Activated T-cell treated with anti-CD3 and anti-CD28 coated beads for 1 hour (primary cell): ENCODE measurements at places on chromosomes 1 and 21.

- no peak for DNase-seq
These were observed 1111.7 kb upstream of the B3GALT2 start for GRCh38 chr1:194298007-194298598.

DNA sequence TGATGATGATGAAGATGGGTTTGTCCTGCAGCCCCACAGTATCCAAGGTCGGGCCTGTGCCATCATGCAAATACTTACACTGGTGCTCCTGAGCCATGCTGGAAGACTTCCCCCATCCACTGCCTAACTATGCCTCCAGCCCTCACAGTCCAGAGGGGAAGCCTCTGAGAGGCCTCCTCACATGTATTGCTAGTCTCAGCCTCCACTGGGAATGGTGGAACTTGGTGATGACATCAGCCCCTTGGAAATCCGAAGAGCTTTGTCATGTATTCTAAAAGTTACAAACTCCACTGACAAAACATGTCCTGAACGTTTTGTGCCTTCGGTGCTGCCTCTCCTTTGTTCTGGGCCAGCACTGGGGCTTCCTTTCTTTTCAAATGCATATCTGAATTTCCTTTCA is 61.1 kb upstream of the DMRTB1 start:
- no peak for DNase-seq

DNA sequence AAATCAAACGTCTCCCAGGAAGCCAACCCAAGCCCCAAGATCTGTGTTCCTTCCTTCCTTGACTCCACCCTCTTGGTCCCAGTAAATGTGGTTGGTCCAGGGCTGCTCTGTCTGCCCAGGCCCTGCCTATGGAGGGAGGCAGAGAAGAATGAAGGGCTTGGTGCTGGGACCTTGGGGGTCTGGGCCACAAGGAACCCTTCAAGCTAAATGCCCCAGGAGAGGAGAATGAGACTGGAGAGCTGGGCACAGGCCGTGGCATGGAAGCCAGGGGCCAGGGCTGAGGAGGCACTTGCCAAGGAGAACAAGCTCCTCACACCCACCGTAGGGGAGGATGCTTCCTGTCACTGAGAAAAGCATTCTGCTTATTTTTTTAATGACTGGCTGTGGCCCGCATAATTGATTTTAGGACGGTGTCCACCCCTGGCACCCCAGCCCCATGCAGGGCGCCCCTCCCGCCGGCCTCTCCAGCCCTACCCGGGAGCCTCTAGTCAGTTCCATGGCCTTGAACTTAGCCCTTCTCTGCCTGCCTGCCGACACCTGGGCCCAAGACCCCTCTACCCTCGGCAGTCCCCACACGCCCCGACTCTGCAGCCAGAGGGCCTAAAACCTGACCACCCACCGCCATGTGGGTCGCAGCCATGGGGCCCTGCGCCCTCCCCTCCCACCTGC is 889 bp downstream of the CLEC20A start:
- DNase-seq = no peak

DNA sequence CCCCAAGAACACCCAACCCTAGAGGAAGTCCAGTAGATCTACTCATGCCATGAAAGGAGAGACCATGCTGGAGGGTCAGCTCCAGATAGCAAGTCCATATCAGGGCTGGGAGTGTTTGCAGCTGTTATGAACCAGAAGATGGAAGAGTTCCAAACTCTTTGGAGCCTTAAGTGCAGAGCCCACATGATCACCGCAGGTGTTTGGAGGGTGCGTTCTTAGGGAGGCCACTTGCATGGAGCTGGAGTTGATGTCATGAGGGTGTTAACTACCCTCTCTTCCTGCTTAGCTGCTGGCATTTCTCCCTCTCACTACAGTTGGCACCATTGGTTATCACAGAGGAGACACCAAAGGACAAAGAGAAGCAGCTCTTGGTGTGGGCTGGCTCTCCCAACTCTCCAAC is 616.9 kb downstream of the AJAP1 start:
- DNase-seq = no peak

GRCh38 chr1:182408435-182409075 is 8.1 kb upstream of the TEDDM1 start:
- no peak for DNase-seq

GRCh38 chr1:151714820-151715725 is 1.5 kb downstream of the CELF3 start:
- DNase-seq = no peak

DNA sequence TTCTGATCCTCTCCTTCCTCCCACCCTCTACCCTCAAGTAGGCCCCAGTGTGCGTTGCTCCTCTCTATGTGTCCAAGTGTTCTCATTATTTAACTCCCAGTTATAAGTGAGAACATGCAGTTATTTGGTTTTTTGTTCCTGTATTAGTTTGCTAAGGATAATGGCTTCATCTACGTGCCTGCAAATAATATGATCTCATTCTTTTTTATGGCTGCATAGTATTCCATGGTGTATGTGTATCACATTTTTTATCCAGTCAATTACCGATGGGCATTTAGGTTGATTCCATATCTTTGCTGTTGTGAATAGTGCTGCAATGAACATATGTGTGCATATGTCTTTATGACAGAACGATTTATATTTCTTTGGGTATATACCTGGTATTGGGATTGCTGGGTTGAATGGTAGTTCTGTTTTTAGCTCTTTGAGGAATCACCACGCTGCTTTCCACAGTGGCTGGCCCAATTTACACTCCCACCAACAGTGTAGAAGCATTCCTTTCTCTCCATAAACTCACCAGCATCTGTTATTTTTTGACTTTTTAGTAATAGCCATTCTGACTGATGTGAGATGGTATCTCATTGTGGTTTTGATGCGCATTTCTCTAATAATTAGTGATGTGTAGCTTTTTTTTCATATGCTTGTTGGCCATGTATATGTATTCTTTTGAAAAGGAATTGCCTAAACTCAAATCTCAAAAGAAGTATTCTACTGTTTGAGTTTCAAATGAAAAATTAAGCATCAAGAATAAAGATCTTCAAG is 116.9 kb downstream of the ETS2 start:
- no peak for DNase-seq

DNA sequence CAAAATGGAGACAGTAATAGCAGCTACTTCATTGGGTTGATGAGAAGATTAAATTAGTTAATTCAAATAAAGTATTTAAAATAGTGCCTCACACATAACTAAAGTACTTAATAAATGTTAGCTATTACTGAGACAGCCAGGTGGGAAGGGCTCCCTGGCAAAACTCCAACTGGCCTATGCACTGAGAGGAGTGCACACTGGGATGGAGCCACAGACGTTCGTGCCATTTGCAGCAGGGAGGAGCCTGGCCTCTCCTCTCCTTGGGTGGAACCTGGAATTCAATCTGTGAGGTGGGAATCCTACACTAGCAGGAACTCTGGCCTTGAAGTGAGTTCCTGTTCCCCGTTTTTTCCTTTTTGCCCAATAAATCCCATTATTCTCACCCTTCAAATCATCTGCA is 28.1 kb downstream of the SLC5A9 start:
- DNase-seq = no peak

DNA sequence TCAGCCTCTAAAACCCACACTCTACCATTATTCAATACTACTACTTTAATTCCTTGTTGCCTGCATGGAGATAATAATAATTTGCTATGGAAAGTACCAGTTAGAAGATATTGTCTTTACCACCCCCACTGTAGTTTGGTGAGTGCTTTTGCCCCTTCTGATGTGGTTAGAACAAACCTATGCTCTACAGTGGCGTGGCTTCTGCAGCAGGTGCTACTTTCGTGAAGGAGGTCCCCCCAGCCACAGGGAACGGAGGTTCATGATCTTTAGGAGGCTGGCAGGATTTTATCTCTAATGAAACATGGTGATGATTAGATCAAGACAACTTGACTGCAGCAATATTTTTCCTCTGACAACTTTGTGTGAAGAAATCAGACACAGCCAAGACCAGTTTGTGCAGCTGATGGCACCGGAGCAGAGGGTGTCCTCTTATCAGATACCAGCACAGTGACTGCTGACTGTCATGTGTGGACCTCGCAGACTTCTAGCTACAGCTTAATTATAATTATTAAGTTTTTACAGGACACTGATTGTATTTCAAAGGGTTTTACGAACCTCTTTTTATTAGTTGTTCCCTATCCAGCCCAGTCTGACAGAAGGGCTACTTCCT is 10.7 kb upstream of the TCHH start:
- no peak for DNase-seq

DNA sequence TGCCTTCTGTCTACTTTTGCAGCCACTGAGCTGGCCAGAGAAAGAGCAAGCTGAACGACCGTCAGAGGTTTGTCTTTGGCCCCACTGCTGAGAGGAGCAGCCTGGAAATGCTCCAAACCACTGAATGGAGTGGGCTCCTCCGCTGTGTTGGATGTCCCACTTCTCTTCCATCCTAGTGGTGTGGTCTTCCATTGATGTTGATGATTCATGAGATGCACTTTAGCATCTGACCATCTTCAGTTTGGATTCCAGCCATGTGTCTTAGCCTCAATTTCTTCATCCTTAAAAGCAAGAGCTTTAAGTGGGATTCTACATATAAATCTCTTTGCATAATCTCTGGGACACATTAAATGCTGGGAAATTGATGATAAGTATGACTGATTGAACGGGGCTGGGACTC is 276.9 kb downstream of the SIPA1L2 start:
- DNase-seq = no peak

GRCh38 chr1:209434631-209435217 is 148.8 kb upstream of the CAMK1G start:
- DNase-seq = no peak

GRCh38 chr1:50441183-50441582 is 17.9 kb upstream of the DMRTA2 start:
- no peak for DNase-seq

- DNase-seq = no peak
These were observed 1.1 kb downstream of the NR5A2 start for GRCh38 chr1:200028586-200029034.

DNA sequence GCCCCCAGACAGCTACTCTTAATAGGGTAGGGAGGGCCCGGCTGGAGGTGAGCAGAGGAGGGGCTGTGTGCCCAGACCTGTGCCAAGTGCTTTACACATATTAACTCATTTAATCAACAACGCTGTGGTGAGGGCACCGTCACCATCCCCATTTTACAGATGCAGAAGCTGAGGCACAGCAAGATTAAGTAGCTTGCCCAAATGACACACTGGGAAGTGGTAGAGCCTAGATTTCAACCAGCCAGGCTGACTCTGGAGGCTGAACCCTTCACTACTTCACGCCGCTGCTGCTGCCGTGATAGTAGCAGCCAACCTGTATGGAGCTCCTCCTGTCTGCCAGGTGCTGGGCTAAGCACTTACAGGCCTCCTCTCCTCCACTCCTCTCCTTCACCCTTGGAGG is 127.2 kb downstream of the PTPRU start:
- DNase-seq = no peak

DNA sequence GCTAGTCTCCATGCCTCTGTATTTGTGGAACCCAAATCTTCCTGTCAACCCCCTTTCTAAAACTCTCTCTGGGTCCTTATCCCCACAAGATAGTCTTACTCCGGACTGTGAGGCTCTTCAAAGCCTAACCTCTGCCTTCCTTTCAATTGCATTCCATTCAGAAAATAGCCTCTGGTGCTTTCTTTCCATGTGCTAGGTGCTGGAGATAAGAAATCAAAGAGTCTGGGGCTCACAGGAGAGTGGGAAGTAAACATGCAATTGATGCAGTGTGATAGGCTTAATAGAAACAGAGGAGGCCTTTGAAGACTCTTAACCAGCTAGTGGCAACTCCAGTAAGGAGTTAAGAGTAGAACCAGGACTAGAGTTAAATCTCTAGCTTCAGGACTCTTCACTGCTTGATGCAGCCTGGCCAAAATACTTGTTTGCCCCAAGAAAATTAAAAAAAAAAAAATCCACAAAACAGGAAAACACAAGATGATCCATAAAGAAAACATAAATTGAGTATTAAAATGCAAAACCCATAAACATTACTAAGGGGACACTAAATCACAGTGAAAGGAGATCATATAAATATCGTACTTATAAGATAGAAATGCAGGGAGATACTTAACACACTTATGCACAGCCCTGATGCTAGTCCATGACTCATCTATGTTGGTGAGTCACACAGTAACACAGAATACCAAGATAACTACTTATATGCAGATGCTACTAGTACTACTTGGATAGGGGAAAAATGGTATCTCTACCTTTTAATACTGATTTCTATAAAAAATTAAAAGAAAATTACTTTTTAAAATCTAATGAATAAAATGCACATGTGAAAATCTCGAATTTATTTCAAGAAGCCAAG is 341.5 kb downstream of the KCNH1 start:
- no peak for DNase-seq

DNA sequence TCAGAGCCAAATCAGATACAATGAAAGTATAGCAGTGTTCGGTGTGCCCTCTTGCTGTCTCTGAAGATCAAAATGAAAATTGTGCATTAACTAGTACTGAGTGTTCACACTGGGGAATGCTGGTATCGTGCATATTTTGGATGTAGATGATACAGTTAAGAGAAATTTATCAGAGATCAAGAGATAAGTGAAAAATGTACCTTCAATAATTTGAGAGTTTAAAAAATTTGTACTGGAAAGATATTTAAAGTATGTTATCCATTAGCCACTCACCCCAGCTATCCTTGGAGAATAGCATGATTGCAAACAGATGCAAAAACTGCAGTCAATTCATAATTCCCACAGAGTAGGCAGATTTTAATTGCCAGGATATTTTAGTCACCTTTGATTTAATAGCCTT is 56.4 kb downstream of the GREM2 start:
- no peak for DNase-seq

DNA sequence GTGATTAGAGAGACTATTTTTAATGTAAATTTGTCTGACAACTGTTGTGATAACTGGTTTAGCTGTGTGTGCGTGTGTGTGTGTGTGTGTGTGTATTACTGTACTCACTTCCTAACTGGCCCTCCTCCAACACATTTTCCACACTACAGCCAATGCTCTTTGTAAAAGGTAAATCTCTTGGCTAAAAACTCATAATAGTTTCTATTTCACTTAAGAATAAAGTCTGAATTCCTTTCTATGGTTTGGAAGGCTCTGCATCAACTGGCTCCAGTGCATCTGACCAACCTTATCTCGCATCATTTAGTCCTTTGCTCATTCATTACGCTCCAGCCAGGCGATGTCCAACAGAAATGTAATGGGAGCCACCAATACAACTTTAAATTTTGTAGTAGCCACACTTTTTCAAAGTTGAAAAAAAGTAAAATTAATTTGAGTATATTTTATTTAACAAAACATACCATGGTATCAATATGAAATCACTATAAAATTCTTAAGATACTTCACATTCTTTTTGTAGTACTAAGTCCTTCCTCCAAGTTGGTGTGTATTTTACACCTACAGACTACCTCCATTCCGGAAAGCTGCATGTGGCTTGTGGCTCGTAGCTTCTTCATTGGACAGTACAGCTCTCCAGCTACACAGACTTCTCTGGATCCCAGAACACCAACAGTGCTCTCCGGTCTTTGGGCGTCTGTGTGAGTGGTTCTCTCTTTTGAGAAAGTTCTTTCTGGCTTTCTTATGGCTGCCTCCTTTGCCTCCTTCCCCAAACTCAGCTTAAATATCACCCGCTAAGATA is 68.9 kb downstream of the NRIP1 start:
- no peak for DNase-seq

GRCh38 chr1:80154176-80154575 is 1147.6 kb upstream of the ADGRL4 start:
- DNase-seq = no peak
